CD4-positive, alpha-beta memory T cell (primary cell): ENCODE measurements at places on chromosomes 4 and X. TPM values are rescaled to one million over a fixed set of nuclear protein-coding genes. Genes with fewer than 3 reads are reported as not detected.

DNA sequence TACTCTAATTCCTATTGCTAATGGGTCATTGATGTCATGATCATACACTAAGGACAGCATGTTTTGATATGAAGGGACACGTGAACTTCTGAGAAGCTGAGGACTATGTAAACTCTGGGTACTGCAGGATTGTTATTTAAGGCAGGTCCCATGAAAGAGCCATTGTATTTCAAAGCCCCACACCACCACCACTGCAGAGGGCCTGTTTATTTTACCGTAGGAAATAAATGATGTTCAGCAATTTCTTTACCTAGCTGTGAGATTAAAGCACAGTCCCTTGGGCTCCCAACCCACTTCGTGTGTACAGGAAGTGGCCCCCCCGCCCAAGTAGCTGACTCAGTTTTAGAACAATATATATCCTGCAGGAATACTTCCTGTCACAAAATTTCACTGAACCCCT lies 89.8 kb upstream of the ACSL4 start:
- DNase-seq: no peak

GRCh38 chrX:110477593-110478228 lies 119.1 kb downstream of the RTL9 start:
- no peak for DNase-seq

- no peak for DNase-seq
Measured at GRCh38 chr4:159600061-159600460, 497.2 kb downstream of the RAPGEF2 start.

DNA sequence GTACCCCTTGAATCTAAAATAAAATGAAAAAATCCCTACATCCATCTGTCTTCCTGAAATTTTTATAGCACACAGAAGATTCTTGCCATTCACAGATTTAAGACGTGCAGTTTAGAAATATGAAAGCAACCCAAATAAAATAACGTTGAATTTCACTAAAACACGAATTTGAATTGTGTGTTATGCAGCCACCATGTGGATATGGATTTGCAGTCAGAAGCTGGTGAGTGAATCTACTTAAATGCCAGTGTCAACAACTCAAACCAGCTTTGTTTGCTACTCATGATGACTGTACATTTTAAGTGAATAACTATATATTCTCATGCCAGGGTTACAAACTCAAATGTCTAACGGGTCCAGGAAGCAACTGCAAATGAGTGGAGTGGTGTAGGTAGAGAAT lies 173.0 kb upstream of the HAND2 start:
- no peak for DNase-seq

The GABRB1 gene
- total RNA-seq: not detected

DNA sequence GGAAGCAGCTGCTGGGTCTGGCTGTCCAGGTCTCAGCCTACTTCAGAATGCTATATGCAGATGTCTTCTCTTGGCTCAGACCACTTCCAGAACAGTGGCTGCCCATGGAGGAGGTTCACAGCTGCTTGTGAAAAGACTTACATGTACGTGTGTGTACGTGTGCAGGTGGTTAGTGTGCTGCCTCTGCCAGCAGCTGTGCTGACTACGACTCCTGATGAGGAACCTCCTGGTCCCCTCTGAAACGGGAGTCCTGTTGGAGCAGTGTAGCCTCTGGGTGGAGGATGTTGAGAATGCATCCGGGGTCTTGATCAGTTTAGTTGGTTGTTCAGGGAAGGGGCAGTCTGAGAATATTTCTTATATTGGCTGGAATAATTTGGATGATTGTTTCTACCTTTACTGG lies 155.9 kb upstream of the WDR1 start:
- DNase-seq: no peak

DNA sequence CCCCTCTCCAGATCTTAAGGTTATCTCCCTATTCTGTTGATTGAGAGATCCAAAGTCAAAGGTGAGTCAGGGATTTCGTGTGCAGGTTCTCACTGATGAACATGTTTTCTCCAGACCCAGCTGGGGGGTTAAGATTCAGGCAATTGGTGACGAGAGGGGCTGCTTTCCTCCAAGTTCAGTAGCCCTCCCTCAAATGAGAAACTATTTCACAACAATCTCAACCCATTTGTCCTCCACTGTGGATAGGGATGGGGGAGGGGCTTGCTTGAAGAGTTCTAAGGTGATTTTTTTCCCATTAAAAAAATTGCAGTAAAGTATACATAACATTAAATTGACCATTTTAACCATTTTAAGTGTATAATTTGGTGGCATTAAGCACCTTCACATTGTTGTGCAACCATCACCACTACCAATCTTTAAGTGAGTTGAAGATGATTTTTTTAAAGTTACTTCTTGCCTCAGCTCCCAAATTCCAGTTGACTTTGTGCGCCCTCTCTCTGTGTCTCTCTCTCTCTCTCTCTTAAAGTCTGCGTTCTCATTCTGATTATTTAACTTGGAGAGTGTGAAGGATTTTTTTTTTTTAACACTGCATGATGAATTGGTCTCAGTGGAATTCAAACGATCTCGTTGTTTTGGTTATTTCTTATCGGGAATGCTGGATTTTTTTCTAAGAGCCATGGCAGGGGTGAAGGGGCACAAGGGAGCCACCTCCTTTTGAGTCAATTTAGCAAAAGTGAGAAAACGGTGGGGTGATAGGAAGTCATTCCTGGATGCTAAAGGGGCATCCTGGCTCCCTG lies 175.9 kb downstream of the SHROOM3 start:
- DNase-seq: no peak

DNA sequence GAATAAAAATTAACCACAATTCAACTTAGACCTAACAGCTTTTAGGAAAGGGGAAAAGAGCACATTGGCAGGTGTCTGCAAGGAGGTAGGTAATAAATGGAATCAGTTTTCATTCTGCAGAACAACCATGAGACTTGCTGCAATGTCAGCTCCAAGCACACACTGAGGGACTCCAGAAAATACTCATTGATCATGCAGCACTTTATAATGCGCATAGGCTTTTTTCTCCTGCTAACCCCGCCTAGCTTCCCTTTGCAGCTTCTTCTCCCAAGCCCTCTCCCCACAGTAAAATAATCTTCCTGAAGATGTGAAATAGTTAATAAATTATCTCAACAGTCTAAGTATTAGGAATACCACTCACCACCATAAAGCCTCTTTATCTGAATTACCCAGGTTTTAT lies 36.9 kb downstream of the ANKRD17 start:
- DNase-seq: no peak

The UCHL1 gene
- total RNA-seq: 0.41 TPM

DNA sequence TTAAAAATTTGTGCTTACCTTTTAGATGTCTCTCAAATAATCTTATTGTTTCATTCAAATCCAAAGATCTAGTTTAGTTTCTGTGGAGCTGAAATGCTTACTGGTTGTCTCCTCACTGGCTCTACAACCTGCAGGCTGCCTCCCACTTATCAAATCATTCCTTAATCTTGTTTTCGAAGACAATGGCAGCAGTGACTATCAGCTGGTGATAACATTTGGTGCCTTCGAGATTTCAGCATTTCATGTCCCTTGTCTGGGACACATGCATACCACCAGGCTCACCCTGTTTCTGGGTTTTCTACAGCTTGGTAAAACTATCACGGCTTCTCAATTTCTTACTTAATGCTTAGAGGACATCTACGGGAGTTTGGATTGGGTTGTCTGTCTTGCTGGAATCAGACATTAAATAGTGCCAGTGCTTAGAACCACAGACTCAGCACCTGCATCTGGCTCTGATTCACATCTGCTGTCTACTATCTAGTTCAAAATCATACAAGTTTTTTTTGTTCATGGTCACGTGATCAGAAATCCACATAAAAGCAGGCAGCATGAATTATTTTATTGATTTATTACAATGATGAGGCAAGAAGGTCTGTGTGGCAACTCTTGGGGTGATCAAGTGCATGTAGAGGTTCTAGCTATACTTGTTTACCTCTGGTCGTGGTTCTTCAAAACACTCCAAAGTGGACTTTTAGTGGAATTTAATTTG lies 32.0 kb upstream of the SMARCAD1 start:
- no peak for DNase-seq

- no peak for DNase-seq
Measured at GRCh38 chrX:128862557-128862956, 660.7 kb downstream of the SMARCA1 start.

The CHIC1 gene
- 18.1 TPM for total RNA-seq

The XK gene
- not detected for total RNA-seq
